ENCODE measurements at places on chromosomes 4 and X.

DNA sequence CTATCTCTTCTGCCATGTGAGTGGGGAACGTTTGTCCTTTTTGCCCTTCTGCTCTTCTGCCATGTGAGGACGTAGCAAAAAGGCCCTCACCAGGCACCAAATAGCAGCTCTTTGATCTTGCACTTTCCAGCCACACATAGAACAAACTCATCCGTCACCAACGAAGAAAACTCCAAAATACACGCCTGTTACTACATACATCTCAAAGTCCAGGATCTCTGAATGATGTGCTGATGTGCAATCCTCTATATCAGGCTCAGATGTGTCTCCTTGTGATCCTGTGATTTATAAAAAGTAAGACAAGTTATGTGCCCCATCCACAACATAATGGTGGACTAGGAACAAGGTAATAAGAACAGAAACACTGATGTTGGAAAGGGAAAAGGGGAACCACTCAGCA, 9.8 kb upstream of the TAB3 start:
- no peak for DNase-seq

- no peak for DNase-seq
Observed at GRCh38 chrX:9746148-9746888, 19.3 kb downstream of the GPR143 start.

DNA sequence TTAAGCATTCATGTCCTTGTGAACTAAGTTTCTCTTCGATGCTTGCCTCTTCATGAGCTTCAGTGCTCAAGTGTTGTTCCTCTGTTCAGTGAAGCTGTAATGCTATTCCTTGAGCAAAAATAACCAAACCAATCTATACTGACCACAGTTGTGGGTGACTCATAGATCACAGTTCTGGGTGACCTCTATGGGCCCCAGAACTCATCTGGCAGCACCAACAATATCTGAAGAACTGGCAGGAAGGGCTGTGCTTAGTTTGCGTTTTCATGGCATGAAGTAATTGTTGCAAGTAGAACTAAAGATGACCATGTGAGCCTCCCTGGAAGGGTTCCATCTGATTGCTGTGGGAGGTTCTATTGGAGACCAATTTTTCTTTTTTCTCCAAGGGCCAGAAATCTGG, 106.2 kb downstream of the CCNG2 start:
- no peak for DNase-seq

DNA sequence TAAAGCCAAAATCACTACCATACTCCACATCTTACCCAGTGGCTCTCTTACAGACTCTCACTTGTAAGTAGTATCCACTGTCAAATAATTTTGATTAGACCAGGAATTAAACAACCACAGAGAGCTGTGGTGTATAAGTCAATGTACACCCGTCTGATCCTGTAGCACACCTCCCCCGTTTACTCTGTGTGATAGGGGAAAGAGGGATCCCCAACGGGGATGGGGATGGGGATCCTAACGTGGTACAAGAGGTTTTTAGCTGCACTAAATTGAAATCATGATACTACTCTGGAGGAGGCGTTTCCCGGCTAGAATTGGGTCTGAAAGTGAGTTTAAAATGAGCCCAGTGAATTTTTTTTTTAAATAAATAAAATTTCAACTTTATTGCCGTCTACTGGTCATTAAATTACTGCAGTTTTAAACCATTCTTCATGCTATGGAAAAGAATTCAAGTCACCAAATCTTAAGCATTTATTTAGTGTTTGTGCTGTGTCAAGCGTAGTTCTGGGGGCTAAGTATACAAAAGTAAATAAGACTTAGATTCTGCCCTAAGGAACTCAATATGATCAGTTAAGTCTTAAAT, 76.6 kb downstream of the INTS12 start:
- DNase-seq: no peak

DNA sequence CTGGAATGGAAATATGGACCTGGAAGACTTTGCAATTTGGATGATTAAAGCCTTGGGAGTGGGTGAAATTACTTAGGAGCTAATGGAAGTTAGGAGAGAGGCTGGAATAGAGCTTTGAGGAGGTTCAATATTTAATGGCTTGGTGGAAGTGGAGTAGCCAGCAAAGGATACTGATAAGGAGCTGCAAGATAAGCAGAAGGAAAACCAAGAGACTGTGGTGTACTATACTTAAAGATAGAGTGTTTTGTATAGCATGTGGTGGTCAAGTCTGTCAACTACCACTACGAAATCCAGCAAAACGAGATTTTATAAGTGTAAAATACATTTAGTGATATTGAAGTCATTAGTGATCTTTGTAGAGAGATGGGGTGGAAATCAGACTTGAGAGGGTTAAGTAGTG, 54.0 kb upstream of the TMLHE start:
- DNase-seq: no peak

- no peak for DNase-seq
Observed at GRCh38 chr4:122412547-122412946, 33.7 kb downstream of the ADAD1 start.

GRCh38 chrX:41014776-41015360, 70.4 kb upstream of the USP9X start:
- DNase-seq: no peak

DNA sequence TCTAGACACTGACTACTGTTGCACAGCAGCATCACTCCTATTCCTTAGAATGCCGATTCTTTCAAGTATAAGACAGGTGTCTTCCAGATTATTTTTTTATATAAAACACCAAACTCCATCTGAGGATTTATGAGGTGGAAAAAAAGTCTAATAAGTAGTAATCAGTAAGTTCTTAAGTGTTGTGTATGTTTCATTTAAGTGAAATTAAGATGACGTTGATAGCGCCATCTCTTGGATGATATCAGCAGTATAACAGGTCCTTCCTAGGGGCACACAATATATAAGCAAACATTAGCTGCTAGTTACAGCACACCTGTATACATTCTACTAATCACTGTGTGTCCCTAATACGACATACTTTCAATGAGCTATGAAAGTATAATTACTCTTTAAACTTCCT, 99.6 kb upstream of the STS start:
- no peak for DNase-seq

DNA sequence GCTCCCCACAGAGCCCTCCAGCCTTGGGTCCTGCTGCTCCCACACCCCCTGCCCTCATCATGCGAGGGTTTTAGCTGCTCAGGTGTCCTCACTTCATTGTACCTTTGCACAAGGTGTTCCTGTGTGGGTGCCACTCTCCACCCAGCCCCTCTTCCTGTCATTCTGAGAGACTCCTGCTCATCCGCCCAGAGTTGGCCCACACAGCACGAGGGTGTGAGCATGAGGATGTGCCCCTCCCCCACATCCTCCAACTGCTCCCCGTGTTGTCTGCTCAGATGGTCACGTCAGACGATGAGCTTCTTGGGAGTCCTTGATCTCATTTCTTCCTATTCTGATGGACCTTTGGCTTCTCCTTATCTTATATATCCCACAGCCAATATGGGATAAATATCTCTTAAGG, 53.2 kb downstream of the HTT-AS start:
- DNase-seq: no peak

GRCh38 chr4:39255871-39256270, 73.5 kb downstream of the WDR19 start:
- no peak for DNase-seq

- DNase-seq: no peak
Observed at GRCh38 chr4:7584098-7584497, 149.4 kb upstream of the PSAPL1 start.

DNA sequence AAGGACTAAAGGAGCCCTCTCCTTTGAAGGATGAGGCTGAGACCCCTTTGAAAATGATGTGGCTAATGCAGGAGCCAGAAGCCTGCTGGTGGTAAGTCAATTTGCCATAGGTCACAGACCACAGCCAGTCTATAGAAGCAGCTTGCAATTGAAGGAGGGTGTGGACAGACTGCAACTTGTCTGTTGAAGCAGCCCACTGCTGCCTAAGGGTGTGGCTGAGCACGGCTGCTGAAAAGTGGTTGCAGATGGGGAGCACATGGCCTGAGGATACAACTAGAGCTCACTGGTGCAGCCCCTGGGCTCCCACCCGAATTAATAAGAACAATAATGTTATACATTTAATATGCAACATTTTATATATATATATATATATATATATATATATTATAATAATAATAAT, 11.4 kb upstream of the EXOC1L start:
- no peak for DNase-seq

GRCh38 chrX:41471786-41472185, 24.6 kb downstream of the NYX start:
- DNase-seq: no peak

DNA sequence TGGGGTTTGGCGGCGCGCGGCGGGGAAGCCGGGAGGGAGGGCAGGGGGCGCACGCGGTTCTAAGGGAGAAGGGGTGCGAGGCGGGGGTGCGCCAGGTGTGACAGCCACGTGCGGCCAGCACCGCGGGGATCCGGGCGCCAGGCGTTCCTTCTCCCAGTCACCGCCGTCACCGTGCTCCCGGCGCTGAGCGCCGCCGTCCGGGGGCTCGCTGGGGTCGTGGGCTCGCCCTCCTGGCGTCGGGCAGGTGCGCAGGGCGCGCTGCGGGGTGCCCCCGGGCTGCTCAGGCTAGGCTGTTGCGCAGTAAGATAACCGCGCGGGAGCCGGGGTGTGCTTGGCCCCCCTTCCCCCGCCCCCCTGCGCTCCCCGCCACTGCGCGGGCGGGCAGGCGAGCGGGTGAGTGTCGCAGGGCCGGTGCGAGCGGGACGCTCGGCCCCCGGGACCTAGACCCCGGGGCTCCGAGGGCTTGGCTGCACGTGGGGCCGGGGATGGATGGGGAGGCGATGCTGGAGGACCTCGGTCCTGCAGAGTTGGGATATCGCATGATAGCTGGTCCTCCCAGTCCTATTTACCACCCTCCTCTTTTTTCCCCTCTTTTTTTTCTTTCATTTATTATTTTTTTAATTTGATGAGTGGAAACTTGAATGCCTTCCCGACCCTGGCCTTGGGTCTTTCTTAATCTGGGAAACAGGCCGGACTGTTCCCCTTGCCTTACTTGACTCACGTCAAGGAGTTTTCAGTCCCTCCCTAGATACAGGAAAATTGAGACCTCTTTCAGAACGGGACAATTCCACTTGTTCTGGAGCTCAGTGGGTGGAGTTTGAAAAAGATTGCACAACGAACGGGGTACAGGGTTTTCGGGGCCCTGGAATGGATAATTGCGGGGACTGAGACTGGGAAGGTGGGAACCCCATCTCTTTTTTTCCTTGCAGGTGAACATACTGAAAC, 797 bp downstream of the TXLNG start:
- DNase-seq: peak; percentile 47

- DNase-seq: no peak
Observed at GRCh38 chr4:169210504-169211118, 60.1 kb downstream of the SH3RF1 start.

DNA sequence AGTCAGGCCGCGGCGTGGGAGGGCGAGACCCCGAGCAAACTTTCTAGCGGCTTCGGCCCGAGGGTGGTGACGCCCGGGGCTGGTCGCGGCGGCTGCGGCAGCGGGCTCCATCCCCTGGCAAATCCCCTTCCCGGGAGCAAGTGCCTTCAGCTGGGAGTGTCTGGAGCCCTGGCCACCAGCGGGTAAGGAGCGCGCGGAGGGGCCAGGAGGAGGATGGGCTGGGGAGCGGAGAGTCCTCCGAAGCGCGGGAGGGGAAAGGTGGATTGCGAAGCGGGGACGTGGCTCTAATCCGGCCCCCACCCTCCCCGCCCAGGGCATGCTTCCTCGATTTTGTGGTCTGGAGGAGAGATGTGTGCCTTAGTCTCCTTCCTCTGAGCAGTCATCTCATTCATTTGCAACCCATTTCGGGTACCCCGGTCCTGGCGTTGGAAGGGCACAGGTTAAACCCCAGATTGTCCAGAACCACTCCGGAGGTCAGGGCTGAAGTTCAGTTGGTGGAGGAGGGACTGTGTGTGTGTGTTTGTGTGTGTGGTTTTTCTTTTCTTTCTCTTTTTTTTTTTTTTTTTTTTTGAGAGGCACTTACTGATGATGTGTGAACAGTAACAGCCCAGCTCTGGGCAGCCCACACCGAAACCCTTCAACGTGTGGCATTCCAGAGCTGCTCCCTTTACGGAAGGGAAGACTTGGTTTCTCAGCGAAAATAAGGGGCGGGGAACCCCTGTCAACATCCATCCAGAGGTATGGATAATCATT, 516 bp downstream of the SGMS2 start:
- peak; percentile 31 for DNase-seq

- DNase-seq: no peak
Observed at GRCh38 chr4:168485156-168485910, 5.0 kb upstream of the DDX60L start.

DNA sequence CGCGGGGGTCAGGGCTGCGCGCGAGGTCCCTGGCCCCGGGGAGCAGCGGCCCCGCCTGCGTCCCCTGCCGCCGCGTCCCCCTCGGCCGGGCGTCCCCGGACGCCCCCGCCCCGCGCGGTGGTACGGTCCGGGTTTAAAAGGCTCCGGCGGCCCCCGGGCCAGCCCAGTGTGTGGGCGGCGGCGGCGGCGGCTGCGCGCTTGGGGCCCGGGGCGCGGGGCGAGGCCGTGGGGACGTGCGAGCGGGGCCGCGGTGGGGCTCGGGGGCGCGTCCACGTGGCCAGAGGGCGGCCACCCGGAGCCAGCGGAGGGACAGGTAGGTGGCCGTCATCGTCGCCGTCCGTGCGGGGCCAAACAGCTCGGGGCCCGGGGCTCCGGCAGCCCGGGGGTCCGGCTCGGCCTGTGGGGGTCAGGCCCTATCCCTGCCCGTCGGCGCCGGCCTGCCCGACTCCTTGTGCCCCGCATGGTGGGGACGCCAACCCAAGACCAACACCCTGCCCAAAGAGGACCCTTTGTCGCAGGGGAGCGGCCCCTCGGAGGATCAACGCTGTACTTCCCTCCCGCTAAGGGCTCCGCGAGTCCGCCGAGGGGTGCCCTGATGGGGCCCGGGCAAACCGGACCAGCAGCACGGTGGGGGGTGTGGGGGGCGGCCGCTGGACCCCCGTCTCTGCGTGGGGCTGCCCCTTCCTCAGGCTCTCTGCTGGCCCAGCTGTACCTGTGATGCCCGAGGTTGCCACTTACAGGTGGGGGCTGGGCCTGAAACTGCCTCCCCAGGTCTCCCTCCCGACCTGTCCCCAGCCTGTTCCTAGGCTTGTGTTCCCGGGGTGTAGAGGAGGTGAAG, at the start of gene PLXNA3:
Gene PLXNA3, plus strand, starts transcription at position 166 of the 838 bp plus-strand sequence. CDS start 1,903 bp downstream, outside the sequence.
- DNase-seq: peak; percentile 14

DNA sequence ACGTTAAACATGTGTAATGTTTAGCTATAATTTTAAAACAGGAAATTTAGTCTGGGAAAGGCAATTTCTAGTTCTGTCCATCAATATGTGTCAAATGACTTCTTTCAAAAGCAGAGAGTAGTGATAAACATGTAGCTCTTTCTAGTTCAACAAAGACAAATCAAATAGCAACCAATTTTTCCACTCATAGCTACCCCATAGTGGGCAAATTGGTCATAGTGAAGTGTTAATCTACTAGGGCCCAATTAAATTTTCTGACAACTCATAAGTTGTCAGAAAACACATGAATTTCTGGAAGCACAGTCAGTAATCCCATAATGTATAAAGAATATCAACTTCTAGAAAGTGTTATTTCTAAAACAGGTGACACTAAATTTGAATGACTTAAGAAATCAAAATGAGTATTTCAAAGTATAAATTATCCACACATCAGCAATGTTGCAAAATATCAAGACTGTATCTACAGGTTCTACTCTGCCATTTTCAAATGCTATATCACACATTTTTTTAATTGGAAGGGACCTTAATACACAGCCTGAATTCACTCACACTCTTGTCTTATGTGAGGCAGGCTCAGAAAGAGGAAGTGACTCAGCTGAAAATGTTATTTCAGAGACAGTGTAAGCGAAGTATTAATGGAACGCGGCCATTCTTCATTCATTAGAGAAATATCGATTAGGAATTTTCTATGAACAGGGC, 7.7 kb downstream of the OCIAD2 start:
- no peak for DNase-seq

Measured in NCI-H2081 (cell line).